ENCODE measurements at places on chromosomes 2 and 18. TPM values are rescaled to one million over a fixed set of nuclear protein-coding genes. Genes with fewer than 3 reads are reported as not detected.

Gene ZNF385B
- total RNA-seq: not detected

Gene KIF1A
- 0.33 TPM for total RNA-seq

Gene CYS1
- total RNA-seq: 2.6 TPM

Gene CACNB4
- total RNA-seq: 10.8 TPM

Data from smooth muscle cell of the pulmonary artery (primary cell).